ENCODE measurements at places on chromosomes 6 and 20.

GRCh38 chr6:14190191-14190928 lies 72.8 kb downstream of the CD83 start:
- no peak for DNase-seq

GRCh38 chr6:105014448-105014847 lies 57.5 kb downstream of the LIN28B start:
- DNase-seq, result no peak

DNA sequence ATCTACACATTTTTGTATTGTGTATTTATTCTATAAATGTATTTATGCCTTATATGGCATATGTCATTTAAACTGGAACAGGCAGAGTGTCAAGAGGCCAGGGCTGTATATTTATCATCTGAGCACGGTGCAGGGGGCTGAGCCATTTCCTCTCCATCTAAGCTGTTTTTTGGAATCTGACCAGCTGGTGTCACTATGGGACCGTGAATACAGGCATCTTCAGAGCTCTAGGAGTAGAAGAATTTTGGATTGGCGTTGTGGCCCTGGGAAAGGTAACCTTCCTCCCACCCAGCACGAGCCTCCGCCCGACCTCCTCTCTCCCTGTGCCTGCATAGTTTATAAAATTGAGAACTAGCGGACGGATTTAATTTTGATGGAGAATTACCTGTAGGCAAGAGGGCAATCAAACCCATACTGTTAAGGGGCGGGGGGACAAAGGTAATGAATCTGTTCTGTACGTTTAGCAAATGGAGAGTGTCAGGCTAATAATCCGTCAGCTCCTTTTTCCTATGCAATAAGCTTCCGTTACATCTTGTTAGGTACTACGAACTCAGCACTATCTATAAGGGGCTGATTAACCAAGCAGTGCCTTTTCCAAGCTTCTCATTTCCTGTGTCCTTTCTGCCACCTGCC lies 29.0 kb upstream of the EEF1E1 start:
- DNase-seq, result peak; percentile 75

DNA sequence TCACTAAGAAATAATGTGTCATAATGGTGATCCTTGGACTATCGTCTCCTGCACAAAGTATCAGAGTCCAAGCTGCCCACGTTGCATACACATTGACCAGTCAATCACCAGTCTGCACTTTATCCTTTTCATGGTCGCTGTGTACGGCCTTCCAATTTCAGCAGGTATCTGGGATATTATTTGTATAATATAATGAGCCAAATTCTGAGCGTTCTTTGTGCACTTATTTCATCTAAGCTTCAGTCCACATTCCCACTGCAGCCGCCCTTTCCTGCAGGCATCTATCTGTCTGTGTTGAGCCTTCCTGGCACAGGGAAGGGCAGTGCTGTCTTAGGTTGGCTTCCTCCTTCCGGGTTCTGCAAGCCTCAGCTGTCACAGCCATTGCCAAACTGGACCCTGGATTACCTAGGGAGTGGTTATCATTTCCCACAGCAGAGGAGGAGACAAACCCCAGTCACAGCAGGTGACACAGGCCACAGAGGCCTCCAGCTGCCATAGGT lies 174.3 kb downstream of the TTLL2 start:
- DNase-seq, result no peak

- no peak for DNase-seq
Observed at GRCh38 chr6:41176189-41176588, 13.3 kb upstream of the TREM2 start.

GRCh38 chr20:32918296-32918695 lies 59.6 kb downstream of the EFCAB8 start:
- DNase-seq, result no peak

DNA sequence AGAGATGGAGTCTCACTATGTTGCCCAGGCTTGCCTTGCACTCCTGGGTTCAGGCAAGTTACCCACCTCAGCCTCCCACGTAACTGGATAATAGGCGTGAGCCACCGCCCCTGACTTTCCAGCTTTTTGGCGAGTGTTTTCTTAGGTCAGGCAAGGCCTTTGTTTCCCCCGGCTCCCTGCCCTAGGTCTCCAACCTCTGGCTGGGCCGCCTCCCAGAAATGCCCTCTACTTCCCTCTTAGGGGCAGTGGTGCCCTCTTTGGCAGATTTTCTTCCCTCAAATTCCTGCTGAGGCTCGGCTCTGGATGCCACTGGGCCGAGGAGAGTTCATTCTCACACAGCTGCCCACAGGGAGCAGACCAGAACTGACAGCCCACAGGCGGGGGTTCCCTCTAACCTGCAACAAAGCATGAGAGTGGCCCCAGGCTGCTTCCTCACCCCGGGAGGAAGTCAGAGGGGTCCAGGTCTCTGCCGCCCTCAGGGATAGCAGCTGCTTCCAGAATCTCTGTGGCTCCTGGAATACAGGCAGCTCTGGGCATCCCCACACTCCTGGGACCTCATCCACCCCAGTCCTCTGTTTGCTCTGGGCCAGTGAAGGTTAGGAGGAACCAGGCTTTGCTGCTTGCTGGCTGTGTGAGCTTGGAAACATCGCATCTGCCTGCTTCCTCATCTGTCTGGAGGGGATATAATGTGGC lies 56.5 kb downstream of the TCP11 start:
- DNase-seq, result no peak

DNA sequence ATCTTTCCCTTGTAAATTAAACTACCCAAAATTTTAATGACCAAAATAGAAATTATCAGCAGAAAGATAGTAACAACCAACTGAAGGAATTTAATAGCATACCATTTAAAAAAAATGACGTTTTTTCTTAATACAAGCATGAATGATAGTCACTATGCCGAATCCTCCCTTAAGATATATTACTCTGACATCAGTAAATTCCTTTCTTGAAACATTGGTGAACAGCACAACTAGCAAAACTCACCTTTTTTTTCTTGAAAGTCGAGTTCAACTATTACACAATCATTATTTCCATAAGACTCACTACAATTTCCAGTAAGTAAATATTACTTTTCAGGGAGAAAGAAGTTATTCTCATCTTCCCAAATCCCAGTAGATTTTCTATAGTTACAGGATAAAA lies 433.2 kb downstream of the GRIK2 start:
- no peak for DNase-seq

DNA sequence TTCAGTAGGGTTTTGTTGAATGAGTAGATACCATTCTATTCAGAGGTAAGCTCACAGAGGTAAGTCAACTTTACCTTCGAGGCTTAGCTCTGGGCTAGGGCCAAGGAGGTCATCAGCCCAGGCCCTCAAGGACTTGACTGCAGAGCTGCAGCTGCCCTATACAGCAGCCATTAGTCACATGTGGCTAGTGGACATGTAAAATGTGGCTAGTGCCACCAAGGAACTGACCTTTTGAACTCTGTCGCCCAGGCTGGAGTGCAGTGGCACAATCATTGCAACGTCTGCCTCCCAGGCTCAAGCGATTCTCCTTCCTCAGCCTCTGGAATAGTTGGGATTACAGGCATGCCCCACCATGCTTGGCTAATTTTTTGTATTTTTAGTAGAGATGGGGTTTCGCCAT lies 47.9 kb upstream of the EPB41L1 start:
- no peak for DNase-seq

- peak; percentile 89 for DNase-seq
Observed at GRCh38 chr6:38436726-38437465, 202.8 kb downstream of the BTBD9 start.

DNA sequence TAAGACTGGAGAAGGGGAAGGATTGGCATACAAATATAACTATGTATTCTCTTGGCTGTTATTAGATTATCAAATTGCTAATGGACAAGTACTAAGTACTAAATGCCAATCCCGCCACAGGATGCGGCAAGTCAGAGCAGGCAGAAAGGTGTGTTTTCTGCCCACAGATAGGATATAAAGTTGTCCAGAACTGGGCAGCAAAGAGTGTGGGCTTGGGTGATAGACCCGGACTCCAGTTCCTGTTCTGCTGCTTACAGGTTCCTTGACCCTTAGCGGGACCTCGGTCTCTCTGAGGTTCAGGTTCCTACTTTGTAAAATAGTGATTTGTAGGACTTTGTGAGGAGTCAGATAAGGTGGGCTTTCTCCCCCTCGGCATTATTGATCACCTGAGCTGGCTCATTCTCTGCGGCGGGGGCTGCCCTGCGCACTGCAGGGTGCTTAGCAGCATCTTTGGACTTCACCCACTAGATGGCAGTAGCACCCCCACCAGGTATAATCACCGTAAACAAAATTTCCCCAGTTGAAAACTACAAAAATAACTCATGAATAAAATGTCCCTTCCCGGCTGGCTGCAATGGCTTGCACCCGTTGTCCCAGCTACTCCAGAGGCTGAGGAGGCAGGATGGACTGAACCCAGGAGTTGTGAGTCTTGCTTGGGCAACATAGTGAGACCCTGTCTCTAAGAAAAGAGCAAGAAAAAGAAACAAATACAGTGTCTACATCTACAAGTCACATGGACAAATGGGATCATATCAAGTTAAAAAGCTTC lies 193.1 kb downstream of the DOK5 start:
- DNase-seq, result peak; percentile 22

GRCh38 chr20:22569353-22569752 lies 15.0 kb downstream of the FOXA2 start:
- no peak for DNase-seq

DNA sequence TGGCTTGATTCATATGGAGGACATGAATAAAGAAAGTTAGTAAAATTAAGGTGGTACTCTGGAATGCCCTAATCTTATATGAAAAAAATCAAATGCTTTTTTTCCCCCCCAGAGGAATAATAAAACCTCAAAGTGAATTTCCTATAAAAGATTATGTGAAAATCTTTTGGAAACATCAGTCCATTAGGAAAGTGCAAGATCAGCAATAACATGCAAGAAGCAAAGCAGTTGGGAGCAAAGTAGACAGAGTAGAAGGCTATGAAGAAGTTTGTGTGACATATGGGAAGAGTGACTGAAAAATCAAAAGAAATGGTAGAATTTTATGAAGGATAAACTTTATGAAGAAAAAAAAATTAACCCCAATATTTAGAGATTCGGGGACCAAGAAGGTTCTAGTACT lies 998.0 kb upstream of the EPHA7 start:
- DNase-seq, result no peak

- DNase-seq, result no peak
Observed at GRCh38 chr20:46127396-46128010, 9.4 kb downstream of the CD40 start.

- DNase-seq, result no peak
Observed at GRCh38 chr6:46657642-46658041, 4.9 kb downstream of the SLC25A27 start.

DNA sequence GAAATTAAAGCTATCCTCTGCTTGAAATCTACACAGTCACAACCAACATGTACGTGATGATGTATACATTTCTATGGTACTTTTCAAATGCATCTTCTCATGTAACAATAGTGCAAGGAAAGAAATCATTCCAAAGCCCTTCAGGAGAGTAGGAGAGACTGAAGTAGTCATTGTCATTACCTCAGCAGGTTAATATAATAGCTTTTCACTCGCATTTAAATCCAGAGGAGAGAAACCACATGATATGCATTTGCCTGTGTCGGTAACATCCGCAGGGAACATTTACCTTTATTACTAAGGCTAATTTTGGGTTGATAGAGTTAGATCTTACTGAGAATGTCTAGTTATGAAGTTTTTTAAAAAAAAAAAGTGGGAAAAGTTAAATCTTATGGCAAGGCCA lies 186.6 kb upstream of the DTNBP1 start:
- no peak for DNase-seq

- DNase-seq, result peak; percentile 32
Observed at GRCh38 chr20:39429726-39430125, 467.6 kb downstream of the DHX35 start.

DNA sequence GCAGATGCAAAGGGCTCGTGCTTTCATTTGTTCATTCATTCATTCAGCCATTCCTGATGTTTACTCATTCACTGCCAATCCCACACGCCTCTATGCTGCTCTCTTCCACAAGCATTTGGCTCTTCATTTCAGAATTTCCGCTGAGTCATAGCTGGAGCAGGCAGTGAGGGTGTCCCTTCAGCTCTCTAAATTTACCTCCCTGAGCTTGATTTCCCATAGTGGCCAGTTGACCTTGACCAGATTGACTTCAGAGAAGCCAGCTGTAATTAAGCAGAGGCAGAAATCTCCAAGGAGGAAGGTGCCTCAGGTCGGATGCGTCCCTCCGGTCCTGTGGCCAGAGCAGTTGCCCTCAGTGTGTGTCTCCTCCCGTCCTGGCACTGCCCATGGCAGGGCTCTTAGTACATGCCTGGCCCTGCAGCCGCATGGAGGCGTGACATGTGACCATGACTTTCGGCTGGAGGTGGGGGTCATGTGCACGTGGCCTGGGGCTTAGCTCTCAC lies 267.2 kb upstream of the ECI2 start:
- DNase-seq, result peak; percentile 96

Data from M059J (cell line).